ENCODE measurements at places on chromosomes 6 and 20.
A peak's percentile ranks its signal among the peaks of the same experiment; 100 is the strongest.

GRCh38 chr6:14614631-14615030 lies 497.1 kb downstream of the CD83 start:
- DNase-seq: no peak

DNA sequence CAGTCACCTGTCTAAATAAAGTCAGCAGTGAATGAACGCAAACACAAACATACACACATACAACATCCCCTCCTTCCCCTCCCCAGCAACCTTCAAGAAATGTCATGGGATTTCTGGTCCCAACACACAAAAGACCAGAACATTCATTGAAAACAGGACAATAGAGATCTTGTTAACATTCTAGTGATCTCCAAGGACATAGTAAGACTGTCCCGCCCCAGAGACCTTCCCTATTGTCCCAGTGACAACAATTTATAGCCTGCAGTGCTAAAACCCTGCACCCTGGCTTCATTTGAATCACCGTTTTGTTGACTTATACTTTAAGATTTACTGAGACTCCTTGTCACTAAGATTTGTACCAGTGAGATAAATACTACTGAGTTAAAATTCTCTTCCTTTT lies 143.9 kb upstream of the NOX3 start:
- no peak for DNase-seq

GRCh38 chr6:36028877-36029324 lies 1.3 kb downstream of the MAPK14 start:
- DNase-seq: peak; percentile 84

DNA sequence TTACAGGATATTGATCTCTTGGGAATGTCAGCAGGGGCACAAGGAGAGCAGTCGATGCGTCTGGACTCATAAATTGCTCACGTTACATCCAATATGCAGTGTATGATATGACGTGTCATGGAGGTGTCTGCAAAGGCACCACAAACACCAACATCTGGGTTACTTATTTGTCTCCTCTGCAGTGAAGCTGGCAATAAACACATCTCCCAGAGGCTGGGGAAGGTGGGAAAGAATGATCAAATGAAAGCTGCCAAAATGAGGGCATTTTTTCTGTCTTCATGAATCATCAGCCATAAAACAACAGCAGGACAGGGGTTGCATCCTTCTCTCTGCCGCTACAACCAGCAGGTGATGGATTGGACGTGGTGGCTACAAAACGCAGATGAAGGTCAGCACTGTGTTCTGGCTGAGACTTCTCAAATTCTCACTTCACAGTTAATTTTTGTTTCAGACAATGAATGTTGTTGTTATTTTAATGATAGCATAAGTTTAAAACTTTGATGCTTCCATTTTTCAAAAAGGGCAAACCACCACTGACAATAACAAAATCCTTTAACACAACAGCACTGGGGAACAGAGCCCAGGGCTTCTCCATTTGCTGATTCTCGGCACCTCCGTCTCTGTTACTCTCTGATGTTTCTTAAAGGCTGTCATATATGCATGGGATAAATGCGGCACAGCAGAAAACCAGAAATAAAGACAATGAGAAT lies 47.5 kb downstream of the ERMARD start:
- no peak for DNase-seq

DNA sequence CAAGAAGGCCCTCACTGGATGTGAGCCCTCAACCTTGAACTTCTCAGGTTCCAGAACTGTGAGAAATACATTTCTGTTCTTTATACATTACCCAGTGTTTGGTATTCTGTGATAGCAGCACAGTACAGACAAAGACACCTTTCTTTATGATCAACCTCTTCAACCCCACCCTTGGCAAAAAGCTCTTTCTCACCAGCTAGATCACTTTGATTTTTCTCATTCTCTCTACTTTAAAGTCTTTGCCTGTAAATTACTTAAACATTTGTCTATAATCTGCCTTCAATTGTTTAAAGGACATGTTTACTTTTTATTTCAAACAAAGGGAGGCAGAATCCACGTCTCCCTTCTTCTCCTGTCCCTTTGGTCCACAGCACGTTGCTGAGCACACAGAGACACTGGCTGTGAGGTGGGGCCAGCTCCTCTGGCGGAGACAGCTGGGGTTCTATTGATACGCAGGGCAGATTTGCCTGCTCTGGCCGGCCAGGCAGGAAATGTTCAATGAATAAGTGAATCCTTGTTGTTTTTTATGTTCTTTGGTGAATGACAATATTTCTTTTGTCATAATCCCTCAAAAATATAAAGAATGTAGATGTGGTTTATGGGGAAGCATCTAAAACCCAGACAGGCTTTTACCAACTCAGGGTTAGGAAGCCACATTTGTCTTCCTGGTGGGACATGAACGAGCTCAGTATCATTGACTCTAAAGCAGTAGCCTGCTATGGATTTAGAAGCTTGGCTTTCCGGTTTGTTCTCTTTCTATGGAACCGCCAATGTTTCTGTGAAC lies 52.9 kb downstream of the NEDD9 start:
- DNase-seq: no peak

DNA sequence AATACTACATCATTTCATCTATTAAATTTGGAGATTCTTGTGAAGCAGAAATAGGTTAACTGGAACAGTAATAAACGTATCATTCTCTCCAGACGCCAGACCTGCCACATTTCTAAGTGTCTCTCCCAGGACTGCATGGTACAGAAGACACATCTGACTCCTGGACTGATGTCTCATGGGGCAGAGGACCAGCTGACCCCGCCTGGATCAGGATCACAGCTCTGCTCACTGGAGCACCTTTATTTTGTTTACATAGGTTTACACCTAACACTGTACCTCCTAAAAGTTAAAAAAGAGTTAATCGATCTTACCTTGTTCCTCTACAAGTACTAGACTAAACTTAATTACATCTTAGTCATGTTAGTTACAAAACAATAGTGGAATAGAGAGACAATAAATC lies 11.2 kb downstream of the OVOL2 start:
- no peak for DNase-seq

- no peak for DNase-seq
Observed at GRCh38 chr20:35283441-35284266, 918 bp downstream of the EIF6 start.

GRCh38 chr20:6824401-6824800 lies 56.9 kb downstream of the BMP2 start:
- DNase-seq: no peak

DNA sequence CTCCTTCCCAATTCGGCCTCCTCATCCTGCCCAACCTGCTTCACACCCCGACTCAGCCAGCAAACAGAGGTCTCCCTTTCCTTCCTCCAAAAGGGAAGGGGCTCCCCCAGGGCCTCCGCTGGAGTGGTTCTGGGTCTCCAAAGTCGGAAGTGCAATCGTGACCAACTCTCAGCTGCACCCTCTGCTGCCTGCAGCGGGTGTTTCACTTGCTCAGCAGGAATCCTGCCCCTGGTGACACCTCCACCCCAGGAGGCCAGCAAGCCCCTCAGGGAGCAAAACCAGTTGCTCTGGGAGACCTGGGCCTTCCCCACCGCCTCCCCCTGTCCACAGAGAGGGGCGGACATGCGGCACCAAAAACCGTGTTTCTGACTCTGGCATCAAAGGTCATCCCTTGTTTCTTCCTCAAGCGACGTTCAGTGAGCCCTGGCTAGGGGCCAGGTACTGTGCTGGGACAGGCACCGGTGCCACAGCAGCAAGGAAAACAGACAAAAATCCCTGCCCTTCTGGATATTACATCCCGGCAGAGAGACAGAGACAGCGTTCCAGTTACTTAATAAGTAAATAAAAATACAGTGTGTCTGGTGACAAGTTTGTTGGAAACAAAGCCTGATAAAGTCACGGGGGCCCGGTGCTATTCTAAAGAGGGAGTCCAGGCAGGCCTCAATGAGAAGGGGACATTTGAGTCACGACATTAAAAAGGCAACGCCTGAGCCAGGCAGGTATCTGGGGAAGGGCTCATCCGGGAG lies 219.0 kb downstream of the BMP7 start:
- no peak for DNase-seq

DNA sequence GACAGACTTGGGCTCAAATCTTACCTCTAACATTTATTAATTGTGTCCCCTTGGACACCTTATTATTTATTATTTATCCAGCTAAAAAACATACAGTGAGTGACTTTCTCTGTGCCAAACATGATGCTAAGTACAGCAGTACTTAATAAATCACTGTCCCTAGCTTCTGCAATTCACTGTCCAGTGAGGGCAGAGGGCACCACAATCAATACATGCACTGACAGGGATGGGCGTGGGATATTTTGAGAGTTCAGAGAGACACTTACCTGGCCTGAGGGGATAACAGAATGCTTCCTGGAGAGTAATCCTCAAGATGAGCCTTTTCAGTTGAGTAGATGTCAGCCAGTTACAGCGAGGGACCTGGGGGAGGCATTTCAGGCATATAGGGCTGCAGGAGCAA lies 9.3 kb upstream of the TAAR2 start:
- DNase-seq: no peak

GRCh38 chr20:15278041-15278440 lies 940.6 kb upstream of the FLRT3 start:
- DNase-seq: no peak

GRCh38 chr6:1200081-1200408 lies 111.9 kb upstream of the FOXQ1 start:
- no peak for DNase-seq

DNA sequence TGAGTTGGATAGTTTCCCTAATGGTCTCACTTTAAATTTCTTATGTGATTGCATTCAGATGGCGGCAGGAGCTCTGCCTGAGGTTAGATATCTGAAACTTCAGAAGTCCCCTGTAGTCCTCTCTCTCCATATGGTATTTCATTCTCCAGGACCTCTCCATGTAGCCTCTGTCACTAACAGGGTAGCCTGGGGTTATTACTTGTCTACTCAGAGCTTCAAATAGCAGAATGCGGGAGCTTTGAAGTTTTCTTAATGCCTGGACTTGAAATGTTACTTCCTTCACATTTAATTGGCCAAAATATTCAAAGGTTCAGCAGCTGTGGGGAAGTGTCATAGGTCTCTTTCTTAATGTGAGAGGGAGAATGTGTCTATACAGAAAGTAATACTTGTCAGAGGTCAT lies 1370.4 kb downstream of the GRIK2 start:
- no peak for DNase-seq

GRCh38 chr20:56143759-56144158 lies 104.8 kb upstream of the MC3R start:
- DNase-seq: no peak

DNA sequence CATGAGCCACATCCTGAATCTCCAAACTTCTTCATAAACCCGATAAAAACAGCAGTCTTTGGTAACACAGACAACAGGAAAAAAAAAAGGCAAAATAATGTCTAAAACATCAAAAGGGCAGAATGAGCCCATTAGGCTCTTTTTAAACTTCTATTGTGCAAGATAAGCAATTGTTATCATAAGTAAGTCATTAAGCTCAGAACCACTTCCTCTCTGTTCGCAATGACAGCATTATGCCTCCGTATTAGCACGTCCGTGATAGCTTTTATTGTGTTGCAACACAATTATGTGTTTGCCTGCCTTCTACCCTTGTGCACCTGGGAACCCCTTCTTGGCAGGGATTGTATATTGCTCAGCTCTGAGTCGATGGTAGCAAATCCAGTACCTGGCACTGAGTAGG lies 147.1 kb downstream of the LRFN2 start:
- peak; percentile 5 for DNase-seq

DNA sequence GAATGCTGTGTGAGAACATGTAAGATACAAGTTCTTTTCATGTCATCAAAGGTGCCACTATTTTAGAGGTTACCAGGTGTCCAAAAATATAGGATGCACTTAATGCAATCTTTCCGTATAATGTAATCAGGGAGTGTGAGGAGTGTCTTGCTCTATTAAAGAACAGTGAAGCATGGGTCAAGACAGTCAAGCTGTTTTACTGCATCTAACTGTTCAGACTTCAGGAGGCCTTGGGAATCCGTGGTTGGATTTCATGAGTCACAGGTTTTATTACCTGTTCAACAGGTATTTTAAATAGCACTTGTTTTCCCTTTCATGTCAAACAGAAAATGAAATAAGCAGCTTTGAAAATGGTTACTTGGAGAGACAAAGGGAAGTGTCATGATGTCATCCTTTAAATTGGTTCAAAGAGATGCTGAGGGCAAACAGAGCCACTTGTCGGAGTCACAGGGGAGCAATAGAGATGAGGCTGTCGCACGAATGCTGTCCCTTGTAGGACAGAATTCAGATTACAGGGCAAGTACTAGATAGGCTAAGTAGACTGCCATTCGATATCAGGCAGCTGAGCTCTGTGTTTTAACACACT lies 621.5 kb downstream of the QKI start:
- DNase-seq: no peak

Measured in fibroblast of mammary gland (primary cell).